ENCODE measurements at places on chromosomes 12 and 14.

GRCh38 chr14:73211251-73212040 lies 25.9 kb upstream of the PAPLN start:
- DNase-seq, result no peak

DNA sequence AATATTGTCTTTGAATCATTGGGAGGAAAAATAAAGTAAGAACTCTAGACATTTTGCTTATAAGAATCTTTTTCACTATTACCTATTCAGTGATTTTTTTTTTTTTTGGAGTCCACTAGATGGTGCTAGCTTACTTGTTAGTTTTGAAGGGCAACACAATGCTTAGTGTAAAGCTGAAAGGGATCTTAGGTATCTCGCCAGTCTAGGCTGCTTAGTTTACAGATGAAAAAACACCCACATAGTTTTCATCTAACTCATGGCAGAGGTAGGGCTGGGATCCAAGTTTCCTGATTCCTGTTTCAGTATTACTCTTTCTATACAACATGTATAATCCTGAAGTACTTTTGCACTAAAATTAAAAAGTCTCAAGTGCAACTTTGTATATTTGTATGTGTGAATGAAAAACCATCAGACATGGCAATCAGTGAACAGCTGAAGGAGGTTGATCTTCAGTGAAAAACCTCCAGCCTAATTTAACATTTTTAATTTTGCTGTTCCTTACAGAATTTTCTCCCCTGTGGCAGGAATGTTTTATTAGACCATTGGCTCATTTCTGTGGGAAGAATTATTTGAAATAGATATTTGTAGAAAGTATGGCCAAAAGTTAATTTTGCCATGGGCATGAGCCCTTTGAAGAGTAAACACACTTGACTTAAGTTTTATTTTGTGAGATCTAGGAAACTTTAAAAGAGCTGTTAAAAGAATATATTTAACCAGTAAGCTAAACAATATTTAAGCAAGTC lies 40.7 kb downstream of the LRRIQ1 start:
- DNase-seq, result no peak

DNA sequence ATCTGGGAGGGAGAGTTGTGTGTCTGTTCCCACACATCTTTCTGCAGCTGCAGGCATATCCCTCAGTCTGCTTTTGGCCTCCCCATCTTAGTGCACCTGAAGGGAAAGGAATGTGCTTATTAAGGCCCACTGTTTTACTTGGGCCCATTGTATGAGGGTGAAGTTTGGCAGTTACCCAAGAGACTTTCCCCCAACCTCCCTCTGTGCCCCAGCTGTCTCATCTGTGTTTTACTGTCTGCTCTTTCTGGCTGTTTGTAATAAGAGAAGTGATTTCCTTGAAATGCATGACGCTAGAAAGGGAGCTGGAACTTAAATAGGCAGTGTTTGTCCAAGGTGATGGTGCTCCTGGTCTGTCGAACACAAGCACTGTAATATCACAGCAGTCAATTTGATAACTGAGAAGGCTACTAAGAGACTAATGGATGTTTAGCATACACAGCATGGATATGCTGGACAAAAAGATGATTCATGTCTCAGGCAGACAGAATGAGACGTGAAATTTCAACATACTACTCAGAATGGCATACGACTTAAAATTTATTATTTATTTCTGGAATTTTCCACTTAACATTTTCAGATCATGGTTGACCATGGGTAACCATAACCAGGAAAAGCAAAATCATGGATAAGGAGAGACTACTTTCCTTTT lies 43.6 kb downstream of the FSCB start:
- no peak for DNase-seq

- DNase-seq, result no peak
Observed at GRCh38 chr12:6462234-6462995, 8.1 kb downstream of the VAMP1 start.

DNA sequence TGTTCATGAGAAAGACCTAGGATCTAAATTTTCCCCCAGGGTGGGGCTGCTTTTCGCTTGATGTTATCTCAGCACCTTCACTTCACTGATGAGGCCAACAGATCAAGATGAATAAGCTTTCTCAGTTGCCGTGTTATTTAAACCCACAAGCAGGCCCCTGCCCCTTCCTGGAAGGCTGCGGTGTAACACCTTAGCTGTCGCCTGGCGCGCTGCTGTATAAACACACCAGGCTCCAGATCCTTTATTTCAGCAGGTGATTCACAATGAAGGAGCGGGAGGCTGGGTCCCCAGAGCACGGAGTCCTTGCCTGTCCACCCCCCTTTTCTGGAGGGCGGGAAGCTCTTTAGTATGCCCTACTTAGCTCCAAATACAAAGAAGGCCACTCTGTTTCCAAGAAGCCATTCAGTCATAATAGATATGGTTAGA lies 515.4 kb downstream of the FUT8 start:
- DNase-seq, result no peak

DNA sequence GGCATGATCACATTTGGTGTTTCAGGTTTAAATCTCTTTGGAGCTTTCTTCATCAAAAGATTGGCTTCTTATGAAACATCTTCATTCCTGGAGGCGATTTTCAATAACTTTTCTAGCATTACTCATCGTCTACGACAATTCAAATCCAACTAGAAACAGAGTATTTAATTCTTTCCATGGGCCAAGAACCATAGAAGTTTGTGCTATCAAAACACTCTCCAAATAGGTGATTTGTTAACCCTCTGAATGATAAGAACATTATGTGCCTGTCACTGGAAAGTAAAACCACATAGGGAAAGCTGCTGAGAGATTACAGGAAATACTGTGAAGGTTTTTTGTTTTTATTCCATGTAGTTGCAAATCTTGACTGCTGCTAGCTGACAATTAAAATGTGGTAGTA lies 6.9 kb upstream of the DCN start:
- no peak for DNase-seq

DNA sequence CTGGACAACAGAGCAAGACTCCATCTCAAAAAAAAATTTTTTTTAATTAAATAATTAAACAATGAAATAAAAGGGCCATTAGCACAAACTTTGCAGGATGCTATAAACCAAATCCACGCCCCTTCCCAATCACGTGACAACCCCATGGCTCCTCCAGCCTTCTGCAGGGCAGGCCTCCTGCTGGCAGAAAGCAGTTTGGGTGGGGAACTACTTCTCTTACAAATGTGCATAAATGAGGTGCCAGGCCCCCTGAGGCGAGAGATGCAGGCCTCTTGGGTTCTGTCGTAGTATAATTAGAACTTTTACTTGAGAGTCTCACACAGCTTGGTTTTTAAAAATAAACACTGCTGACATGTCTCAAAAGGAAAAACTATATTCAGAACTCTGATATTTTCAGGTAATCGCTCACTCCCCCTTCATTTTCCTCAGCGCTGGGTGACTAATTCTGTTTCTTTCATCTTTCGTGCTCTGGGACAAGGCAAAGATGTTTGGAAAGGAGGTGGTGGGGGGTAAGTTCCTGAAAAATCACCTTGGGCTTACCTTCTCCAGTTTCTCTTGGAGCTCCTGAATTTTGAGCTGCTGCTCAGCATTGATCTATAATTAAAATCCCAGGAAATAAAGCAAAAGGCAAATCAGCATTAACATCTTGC lies 101.7 kb downstream of the CIT start:
- DNase-seq, result no peak

GRCh38 chr14:73743431-73743931 lies 29.3 kb upstream of the PNMA1 start:
- no peak for DNase-seq

DNA sequence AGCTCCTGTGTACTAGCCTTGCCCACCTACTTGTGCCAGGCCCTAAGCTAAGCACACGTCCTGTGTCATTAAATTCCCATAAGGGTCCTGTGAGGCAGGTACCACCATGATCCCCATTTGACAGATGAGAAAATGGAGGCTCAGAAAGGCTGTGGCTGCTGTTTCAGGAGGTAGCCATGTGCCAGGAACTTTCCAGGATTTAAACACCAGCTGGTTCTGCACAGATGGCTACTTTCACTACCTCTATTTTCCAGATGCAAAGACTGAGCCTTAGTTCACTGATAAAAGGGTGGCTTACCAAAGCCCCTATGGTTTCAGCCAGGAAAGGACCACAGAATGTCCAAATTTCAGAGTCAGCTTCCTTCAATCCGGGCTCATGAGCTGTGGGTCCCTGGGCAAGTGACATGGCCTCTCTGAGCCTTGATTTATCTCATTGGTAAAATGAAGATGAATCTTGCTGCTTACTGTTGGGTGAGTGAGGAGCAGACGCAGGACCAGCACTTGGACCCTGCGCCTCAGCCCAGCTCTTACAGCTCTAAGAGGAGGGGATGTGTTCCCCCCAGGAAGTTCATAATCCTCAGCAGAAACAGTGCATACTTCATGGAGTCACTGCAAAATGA lies 23.5 kb downstream of the CMKLR1 start:
- no peak for DNase-seq

DNA sequence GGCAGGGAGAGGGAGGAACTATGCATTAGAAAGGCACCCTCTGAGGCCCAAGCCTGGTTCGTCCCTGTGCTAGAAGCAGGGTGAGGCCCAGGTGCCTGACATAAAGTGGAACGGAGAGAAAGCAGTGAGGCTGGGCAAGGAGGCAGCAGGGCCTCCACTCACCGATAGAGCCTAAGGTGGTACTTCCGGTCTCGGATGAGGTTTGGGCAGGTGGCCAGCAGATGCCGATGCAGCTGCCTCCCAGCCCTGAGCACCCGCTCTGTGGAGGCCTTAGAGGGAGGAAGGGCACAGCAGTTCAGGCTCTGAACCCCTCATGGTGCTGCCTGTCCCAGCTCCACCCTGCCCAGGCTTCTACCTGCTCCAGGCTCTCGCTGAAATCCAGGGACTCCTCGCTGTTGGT lies 7.1 kb downstream of the RAPGEF3 start:
- no peak for DNase-seq
